Activated T-helper 9 cell treated with anti-CD3 and anti-CD28 coated beads, Interleukin-2, amount 50 U/mL, for 16 hours (primary cell): ENCODE measurements at places on chromosomes 12 and 14.

- DNase-seq = no peak
These were observed 14.9 kb downstream of the STXBP6 start for GRCh38 chr14:25034803-25035681.

DNA sequence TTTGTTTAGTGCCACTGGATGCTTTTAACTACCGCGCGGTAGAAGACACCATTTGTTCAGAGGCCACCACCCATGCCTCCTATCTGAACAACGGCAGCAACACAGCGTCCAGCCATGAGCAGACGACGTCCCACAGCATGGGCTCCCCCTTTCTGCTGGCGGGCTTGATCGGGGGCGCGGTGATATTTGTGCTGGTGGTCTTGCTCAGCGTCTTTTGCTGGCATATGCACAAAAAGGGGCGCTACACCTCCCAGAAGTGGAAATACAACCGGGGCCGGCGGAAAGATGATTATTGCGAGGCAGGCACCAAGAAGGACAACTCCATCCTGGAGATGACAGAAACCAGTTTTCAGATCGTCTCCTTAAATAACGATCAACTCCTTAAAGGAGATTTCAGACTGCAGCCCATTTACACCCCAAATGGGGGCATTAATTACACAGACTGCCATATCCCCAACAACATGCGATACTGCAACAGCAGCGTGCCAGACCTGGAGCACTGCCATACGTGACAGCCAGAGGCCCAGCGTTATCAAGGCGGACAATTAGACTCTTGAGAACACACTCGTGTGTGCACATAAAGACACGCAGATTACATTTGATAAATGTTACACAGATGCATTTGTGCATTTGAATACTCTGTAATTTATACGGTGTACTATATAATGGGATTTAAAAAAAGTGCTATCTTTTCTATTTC lies 93.2 kb downstream of the FLRT2 start:
- no peak for DNase-seq

GRCh38 chr14:68952531-68953195 lies 26.4 kb downstream of the ACTN1 start:
- no peak for DNase-seq

DNA sequence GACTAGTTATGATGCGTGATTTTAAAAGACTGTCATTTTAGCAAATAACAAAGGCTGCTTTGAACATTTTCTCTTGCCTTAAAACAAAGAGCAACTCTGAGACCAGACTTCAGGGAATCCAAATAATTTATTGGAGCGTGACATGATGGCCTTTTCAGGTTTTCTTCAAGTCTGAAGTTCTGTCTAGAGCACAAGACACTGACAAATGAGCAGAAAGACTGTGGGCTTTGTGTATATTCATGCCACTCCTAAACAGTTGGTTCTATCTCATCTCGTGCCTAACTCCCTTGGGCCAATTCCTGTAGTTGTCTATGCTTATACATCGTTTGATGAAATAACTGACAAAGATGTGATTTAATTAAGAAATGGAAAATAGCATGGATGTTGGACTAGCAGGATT lies 47.5 kb downstream of the IFT81 start:
- no peak for DNase-seq

GRCh38 chr14:105647784-105648608 lies 121.6 kb downstream of the TMEM121 start:
- no peak for DNase-seq

- no peak for DNase-seq
These were observed 118.6 kb upstream of the SYT1 start for GRCh38 chr12:78746001-78746400.
